RWPE1 (cell line): ENCODE measurements at places on chromosomes 11 and 22.

GRCh38 chr11:45267652-45268299, 18.4 kb downstream of the SYT13 start:
- no peak for DNase-seq

DNA sequence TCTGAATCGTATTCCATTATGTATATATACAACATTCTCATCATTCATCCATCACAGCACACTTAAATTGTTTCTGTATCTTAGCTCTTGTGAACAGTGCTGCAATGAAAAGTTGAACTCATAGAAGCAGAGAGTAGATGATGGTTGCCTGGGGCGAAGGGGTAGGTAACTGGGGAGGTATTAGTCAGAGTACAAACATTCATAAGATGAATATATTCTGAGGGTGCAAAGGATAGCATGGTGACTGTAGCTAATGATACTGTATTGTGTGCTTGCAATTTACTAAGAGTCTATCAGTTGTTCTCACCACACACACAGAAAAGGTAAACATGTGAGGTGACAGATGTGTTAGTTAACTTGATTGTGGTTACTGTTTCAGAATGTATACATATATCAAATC, 12.6 kb upstream of the RFPL2 start:
- DNase-seq = no peak

DNA sequence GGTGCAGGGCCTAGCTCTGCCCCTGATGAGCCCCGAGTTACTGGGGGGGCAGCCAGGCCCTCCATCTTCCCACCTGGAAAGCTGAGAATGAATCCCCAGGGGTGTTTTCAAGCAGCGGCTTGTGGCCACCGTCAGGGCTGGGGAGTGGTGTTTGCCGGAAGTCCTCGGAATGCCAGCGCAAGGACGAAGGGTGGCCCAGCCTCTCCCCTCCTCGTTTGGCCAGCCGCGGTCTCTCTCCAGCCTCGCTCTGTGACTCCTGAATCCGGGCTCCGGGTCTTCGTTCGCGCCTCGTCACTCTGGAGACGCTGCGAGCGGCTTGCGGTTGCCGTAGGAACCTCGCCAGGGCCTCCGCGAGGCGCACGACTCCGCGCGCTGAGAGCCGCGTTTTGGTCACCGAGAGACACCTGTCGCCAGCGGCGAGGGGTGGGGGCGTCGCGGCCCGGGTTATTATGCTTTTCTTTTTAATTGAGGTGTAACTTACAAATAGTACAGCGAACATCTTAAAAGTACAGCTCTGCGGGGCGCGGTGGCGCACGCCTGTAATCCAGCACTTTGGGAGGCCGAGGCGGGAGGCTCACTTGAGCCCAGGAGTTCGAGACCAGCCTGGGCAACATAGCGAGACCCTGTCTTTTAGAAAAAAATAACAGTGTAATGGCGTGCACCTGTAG, 6.3 kb upstream of the KDELR3 start:
- DNase-seq = peak; percentile 28

- no peak for DNase-seq
These were observed 16.8 kb upstream of the PAFAH1B2 start for GRCh38 chr11:117127171-117127901.

DNA sequence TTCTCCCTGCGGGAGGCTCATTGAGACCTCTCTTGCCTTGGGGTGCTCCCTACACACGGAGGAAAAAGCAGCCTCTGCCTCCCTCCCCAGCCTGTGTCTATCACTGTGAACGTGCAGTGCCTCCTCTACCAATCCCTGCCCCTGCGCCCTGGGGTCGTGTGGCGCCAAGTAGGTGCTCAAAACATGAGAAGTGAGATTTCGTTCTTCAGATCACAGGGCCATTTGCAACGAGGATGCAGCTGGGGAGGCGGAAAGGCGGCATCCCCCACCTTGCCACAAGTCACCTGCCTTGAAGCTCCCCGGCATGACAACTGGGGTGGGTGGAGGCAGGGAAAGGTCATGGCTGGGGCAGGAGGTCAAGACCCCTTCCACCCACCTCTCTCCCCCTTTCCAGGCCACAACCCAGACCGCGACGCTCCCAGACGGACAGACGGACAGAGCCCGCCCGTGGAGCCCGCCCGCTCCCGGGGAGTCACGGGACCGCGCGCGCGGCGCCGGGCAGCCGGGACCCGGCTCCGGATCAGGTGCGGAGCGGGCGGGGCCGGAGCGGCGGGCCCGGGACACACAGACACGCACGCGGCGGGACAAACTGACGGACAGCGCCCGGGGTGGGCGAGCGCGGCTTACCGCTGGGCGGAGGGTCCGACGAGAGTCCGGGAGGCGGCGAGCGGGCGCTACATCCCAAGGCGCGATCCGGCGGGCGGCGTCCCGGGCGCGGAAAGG, 485 bp downstream of the KCNJ4 start:
- no peak for DNase-seq

GRCh38 chr11:66266378-66267038, 1.9 kb upstream of the RAB1B start:
- no peak for DNase-seq

- no peak for DNase-seq
These were observed 116.9 kb downstream of the KIAA1671 start for GRCh38 chr22:25069426-25069757.

DNA sequence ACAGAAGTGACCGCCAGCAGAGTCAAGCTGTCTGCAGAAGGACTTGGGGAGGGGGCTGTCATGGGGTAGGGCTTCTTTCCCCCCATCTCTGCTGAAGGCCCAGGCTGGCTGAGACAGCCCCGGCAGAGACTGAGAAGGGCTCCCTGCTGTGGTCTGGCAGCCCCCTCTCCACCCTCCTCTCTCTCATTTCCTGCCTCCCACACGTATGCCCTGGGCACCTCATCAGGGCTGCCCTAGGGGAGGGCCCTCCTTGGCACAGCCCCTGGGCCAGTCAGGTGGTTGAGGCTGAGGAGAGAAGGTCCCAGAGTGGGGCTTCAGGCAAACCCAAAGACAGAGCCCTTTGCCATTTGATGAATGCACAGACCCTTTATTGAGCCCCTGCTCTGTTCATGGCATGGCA, 3.6 kb downstream of the RASD2 start:
- no peak for DNase-seq

DNA sequence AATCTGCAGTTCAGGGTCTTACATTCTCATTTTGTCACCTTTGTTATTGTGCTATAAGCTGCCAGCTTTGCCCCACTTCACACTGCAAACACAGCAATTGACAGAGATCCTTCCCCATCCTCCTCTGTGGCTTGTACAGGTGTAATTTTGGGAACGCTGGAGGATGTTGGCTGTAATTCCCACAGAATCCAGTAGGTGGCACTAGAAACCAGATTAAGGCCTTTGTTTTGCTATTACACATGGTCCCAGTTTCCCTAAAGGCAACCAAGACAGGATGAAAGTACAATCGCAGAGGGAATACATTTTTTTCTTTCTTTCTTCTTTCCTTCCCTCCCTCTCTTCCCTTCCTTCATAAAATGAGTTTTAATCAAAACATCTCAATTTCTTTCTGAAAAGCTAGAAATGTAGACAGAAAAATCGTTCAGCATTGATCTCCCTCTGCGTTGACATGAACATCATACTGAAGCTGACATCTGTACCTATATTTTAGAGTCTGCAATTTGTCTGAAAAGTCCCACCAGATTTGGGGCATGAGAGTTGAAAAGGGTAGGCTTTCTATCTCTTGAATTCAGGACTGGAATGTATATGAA, 21.3 kb upstream of the NELL1 start:
- peak; percentile 57 for DNase-seq

DNA sequence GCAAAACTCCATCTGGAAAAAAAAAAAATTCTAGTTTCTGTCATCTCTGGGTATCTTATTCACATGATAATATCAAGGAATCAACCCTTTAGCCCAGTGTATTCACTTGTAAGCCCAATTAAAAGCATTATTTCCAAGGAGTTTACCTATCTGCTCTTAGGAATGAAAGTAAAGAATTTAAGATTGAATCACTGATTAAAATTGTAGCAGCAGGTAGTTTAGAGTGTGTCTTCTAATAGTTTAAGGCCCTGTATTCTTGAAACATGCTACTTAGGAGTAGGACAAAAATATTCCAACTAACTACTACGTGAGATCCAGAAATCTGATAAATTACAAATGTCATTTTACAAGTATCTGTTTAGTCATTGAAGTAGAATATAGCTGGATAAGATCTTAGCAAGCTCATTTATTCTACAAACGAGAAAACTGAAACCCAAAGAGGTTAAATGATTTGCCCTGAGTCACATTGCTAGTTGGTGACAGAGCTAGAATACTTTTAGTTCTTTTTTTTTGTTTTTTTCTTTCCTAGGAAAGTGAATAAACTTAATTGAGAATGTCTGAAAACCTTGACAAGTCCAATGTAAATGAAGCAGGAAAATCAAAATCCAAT, 4.0 kb downstream of the TCP11L1 start:
- no peak for DNase-seq

DNA sequence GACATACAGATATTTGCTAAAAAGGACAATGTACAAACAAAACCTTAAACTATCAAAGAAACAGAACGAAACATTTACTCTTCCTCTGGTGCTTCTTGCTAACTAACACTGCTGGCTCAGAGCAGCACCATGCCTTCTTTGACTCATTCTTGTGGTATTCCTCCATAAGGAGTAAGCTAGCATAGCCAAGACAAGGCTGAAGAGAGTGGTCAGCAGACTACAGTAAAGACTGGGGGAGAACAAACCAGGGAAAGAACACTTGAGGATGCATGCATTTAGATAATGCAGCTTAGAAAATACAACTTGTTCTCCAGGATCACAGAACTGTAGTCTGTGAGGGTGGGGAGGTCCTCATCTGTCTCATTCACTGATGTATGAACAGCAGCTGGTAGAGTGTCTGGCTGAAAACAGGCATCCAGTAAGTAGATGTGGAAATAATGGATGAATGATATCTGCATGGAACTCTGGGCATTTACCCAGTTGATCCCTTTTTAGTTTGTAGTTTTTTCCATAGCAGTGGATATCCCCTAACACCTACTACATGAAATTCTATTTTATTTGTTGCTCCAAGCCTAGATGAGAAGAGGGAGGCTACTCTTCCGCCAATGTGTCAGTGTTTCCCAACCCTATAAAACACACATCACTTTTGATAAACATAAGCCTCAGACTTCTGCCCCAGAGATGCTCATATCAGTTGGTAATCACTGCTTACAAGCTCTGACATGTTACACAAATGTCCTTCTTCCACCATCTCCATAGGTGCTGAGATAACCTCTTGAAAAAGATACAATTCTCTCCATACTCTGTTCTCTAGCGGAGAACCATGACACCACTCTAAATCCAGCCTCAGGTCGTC, 7.3 kb downstream of the SNX19 start:
- peak; percentile 26 for DNase-seq

DNA sequence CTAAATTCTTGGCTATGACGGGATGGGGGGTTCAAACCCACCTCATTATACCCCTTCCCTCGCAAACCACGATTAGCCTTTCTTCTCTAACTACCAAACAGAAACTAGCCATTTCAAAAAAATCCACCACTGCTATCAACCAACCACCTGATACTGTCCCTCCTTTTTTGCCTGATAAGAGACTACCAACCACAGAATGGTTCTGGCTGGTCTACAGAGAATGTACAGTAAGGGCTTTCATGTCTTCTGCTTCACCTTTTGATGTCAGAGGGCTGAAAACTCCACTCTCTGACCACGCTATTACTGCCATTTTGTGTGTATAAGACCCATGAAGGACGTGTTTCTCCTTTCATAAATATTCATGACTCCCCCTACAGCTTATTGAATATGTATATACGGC, 19.1 kb downstream of the RIC3 start:
- no peak for DNase-seq

DNA sequence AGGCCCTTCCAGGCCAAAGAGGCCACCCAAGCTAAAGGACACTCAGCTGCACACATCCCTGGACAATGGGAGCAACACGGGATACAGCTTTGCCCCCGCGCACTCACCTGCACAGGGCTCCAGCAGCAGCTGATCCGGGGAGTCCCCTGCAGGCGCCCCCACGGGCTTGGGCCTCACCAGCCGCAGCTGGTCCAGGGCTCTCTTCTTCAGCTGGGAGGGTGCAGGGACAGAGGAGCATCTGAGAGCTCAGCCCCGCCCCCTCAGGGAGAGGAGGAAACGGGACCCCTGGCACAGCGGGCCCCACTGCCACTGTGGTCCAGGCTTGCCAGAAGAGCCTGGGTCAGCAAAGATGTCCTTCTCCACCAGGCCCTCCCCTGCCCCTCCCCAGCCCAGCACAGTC, 7.8 kb upstream of the MFNG start:
- no peak for DNase-seq
